ENCODE measurements at places on chromosomes 5 and 9.

GRCh38 chr5:140794595-140795258 lies at the start of gene PCDHA2:
Gene PCDHA2, plus strand, starts transcription at chr5:140794852.
- no peak for DNase-seq

DNA sequence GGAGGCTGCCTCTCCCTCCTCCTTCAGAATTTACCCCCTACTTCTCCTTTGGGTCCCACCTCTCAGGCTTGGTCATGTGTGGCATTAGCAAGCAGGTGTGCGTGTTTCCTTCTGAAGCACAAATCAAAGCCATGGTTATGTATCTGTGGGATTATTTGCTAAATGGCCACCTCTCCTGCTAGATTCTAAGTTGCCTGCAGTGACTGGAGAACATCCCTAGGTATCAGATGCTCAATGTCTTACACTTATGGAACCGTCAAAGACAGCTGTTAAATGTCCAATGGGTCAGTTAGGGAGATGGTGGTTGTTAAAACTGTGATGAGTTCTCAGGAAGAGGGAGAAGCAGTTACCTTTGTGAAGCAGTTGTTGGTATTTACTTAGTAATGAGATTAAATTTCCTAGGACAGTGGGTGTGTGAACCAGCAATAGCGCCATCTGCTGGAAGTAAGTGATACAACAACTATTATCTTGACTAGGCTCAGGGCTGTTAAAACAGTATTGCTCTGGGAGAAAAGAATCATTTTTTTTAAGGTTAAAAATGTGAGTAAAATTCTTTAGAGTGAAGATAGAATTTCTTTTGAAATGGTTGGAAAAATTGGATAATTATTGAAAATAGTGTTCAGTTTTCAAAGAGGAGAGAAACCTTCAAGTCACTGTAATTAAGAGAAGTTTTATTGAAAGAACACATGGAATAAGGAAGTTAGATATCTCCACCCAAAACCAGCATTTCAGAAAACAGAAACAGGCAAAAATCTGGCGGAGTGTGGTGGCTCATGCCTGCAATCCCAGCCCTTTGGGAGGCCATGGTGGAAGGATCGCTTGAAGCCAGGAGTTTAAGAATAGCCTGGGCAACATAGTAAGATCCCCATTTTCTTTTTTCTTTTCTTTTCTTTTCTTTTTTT lies 71.3 kb downstream of the TMC1 start:
- DNase-seq, result peak; percentile 30

- no peak for DNase-seq
Measured at GRCh38 chr5:89187268-89187667, 304.3 kb upstream of the MEF2C start.

- DNase-seq, result no peak
Measured at GRCh38 chr5:5467737-5468136, 45.3 kb downstream of the ICE1 start.

DNA sequence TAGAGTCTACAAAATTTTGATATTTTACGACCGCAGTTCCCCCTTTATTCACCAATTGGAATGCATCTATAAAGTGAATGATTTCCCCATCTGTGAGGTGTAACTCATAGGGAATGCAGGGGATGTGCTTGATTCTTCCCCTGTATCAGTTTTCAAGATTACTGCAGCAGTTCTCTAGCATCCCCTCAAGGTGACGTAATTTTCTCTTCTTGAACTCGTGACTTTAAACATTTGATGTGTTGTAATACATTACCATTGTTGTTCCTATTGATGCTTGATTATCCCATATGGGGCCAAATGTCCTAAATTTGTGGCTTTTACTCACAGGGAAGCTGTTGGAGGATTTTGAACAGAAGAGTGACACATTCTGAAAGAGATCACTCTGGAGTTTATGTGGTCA lies 240.2 kb downstream of the CD180 start:
- DNase-seq, result no peak

DNA sequence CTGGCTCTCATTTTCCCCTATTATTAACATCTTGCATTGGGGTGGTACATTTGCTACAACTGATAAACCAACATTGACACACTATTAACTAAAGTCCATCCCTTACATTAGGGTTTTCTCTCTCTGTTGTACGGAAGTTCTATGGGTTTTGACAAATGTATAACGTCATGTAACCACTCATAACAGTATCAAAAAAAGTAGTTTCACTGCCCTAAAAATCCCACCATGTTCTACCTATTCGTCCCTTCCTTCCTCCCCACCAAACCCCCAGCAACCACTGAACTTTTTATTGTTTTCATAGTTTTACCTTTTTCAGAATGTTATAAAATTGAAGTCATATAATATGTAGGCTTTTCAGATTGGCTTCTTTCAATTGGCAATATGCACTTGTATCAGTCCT lies 40.1 kb downstream of the MLLT3 start:
- DNase-seq, result no peak

DNA sequence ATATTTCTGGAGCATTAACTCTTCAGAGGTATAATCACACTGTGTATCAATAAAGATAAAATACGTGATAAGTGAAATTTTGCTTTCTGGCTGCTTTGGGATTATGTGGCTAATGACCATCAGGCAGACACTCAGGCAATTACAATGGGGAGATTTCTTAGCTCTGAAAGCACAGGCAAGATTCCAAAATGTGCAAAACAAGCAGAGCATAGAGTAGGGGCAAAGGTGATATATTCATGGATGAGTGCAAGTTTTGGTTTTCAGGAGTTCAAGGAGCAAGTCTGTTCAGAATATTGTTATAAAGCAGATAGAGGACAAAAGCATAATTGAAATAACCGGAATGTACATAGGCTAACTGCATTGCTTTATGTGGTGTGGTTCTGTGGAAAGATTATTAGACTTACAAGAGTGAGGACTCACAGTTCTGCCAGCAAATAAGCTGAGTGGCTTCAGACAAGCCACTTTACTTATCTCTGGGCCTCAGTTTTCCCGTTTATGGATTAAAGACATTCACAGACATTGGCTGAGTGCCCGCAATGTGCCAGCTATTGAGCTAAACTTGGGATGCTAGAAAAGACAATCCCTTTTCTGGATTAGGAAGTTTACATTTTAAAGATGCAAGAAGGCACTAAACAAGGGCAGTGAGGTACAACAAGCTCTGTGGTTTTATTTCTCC lies 945.6 kb upstream of the ARRDC3 start:
- DNase-seq, result no peak

DNA sequence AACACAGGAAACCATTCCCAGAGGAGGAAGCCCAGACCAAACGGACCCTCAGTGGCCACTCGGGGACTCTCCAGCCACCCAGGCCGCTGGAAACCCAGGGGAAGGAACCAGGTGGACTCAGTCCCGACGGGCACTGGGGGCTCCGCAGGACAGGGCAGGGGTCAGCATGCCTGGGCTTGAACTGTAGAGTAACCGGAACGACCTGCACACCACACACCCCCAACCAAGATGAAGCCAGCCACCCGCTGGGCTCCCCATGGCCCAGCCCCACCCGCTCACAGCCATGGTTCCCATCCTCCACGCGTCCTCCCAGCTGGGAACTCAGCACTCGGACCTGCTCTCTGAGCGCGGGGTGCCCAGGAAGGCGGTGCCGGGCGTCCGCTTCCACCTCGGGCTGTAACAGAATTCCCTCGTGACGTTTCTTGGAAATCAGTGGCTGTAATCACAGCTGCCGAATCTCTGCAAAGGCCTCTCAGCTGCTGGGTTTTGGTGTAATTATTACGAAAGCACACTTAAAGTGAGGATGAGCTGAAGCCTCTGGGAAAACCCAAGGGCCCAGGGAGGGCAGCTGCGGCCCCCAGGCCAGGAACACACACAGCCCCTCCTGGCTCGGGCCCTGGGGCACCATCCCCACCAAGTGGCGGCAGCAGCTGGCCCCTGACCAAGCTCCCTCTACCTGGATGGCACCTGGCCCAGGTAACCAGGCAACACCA lies 13.8 kb downstream of the NACC2 start:
- DNase-seq, result peak; percentile 88

- no peak for DNase-seq
Measured at GRCh38 chr5:74725331-74725730, 40.3 kb downstream of the HEXB start.

- DNase-seq, result no peak
Measured at GRCh38 chr5:57488215-57488955, 5.8 kb upstream of the ACTBL2 start.

DNA sequence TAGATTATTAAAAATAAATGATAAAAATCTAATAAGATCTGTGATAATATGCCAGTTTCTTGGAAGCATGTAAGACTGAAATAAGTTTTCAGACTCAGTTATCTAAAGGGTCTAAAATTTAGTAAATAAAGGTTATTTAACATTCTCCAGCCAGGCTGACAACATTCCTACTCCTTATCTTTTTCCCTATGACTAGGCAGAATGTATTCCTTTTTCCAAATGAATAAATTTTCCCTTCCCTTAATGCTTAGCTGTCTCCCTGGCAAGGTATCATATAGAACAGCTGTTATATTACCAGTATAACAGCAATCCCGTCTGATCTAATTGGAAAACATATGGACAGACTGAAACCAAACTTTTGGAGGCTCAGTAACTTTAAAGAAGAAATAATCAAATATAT lies 13.0 kb downstream of the MEGF9 start:
- DNase-seq, result no peak

GRCh38 chr9:135820661-135821060 lies 86.7 kb downstream of the CAMSAP1 start:
- no peak for DNase-seq

DNA sequence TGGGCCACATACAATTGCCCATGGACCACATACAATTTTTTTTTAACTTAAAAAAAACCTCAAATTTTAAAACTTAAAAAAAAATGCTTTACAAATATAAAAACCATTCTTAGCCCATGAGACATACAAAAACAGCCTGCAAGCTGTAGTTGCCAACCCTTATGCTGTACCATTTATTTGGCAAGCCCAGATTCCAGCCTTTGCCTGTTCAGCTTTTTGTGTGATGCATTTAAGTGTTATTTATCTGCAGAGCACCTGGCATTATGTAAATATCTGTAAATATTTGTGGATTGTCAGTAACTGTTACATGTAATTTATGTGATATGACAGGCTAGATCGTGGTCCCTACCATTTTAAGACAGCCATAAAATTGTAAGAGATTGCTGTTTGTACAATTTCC lies 32.6 kb downstream of the HEXB start:
- DNase-seq, result peak; percentile 76

GRCh38 chr9:122263699-122264349 lies 816 bp downstream of the RBM18 start:
- no peak for DNase-seq

DNA sequence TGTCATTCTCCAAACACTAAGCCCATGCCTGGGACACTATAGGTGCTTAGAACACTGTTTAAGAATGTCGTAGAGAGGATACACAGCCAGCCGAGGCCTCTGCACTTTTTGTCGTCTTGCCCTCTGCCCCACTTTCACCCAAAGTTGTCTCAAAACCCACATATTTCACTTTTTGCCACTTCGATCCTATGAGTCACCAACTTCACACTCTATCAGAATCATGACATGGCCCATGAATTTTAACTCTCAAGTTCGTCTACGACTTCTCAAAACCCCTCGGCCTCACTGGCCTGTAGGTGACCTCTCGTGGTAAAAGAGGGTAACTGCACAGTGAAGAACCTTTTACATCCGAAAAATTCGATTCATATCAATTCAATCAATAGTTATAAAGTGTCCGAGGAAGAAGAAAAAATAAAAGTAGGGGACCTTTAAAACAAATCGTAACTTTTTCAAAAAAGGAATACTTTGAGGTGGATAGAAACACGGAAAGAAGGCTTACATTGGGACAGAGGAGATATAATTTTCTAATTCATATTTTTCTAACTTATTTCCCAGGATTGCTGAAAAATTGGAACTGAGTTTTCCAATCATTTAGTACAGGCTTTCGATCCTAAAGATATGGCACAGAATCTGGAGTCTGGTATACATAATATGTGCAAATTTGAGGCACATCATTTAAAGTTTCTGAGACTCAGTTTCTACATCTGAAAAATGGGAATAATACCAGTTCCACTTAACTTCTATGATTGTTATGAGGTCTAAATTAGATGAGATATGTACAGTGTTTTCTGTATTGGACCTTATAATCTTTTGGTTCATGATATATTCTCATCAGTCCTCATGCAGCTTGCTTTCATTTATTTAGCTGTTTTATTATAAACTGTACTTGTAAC lies 122.6 kb downstream of the APBA1 start:
- DNase-seq, result peak; percentile 72

- no peak for DNase-seq
Measured at GRCh38 chr5:35656721-35657120, 39.1 kb downstream of the SPEF2 start.

- DNase-seq, result no peak
Measured at GRCh38 chr5:176458904-176459561, 10.8 kb downstream of the FAF2 start.

GRCh38 chr5:83306572-83307241 lies 164.8 kb upstream of the VCAN start:
- no peak for DNase-seq

DNA sequence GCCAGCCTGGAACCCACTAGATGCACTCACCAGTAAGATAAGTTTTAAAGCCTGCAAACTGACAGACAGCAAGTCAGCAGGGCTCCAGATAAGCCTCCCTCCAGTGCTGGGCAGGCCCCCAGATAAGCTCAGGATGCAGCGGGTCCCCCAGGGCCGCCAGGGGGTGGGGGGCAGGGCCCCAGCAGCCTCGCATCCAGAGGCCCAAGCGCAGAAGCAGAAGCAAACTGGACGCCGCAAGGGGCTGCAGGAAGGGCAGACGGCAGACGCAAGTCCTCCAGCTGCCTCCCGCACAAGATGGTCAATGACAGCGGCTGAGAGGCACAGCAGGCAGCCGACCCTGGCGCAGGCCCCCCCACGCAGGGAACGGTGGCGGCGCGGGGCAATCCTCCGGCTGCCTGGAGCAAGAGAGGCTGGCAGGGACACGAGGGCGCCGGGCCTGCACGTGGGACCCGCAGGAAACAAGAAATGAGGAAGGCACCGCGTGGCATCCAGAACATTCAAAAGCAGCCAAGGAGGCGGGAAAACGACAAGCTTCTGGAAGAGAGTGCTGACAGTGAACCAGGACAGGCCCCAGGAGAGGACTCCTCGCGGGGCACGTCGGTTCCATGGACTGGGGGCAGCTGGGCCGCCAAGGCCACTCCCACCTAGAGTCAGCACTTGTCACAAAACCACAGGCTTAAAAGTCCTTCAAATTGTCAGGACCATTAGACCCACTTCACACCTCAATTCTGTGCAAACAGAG lies 49.8 kb downstream of the ROR2 start:
- peak; percentile 80 for DNase-seq

DNA sequence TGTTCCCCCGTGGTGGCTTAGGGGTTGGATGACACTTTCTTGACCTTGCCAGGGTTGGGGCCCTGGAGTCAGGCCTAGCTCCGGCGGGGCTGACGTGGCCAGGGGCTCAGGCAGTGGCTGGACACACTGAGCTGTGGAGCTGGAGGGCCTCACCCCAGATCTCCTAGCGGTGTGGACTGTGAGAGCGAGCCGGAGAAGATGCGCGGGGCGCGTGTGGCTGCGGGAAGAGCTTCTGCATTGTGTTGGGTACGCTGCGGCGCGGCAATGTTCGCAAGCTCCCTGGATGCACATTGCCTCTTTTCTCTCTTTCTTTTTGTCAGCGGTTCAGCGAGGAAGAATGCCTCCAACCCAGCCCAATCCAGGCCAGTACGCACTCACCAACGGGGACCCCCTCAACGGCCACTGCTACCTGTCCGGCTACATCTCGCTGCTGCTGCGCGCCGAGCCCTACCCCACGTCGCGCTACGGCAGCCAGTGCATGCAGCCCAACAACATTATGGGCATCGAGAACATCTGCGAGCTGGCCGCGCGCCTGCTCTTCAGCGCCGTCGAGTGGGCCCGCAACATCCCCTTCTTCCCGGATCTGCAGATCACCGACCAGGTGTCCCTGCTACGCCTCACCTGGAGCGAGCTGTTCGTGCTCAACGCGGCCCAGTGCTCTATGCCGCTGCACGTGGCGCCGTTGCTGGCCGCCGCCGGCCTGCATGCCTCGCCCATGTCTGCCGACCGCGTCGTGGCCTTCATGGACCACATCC lies 4.8 kb downstream of the NR2F1 start:
- DNase-seq, result no peak

Data from NCI-H1417 (cell line).